ENCODE measurements at places on chromosomes 5 and 9.

DNA sequence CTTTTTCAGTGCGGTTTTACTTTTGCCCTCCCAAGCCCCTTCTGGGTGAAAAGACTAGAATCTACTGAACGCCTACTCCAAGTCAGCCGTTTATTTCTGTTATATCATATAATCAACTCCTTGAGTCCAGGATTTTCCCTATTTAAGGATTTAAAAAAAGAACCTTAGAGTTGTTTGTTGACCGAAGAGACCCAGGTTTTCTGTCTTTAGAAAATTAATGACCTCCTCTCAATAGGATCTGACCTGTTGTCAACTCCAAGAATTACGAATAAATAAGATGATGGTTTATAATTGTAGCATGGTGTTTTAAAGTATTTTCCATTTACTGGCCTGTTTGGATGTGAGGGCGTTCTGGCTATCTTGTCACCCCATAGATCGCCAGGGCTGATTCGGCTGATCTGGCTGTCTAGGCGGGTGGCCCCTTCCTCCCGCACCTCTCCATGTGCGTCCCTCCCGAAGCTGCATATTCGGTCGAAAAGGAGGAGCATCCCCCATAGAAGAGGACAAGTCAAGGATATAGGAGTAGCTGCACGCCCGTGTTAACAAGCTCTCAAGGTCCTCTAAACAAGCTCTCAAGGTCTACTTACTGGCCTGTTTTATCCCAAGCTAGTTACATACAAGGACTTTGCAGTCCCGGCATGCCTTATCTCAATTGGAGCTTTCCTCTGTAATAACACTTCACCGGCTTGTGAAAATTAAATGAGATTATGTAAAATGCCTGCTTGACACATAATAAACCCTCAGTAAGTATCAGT, 1.1 kb upstream of the UBAP2 start:
- DNase-seq, result peak; percentile 28

DNA sequence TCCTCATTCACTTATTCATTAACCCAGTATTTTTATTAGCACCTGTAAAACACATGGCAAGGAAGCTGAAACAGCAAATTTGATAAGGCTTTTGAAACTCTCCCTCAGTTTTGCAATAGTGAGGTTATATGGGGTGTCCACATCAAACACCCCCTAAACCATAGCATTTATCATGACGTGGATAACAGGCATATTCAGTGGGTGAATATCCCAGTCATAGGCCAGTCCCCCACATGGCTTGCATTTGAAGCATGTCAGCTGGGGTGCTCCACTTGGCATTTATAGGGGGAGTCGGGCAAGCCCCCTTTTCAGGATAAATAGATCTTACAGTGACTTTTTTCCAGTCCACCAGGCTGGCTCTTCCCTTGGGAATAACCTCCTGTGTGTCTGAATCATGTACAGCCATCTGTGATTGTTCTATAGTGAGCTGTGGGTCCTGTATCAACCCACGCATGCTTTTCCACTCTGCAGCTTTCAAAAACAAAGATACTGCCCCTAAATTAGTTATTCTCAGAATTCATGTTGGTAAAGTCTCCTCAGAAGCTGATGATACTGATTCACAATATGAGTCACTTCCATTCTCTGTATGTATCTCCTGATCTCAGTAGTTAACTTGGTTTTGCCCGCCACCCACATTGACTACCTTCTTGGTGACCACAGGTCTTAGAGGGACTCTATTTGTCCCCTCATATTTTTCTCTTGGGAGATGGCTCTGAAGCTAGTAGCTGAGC, 84.4 kb upstream of the SPIN1 start:
- DNase-seq, result no peak

- no peak for DNase-seq
Measured at GRCh38 chr5:135447298-135447929, at the start of gene DCANP1. Gene DCANP1, minus strand, starts transcription at chr5:135447348. Its CDS starts 240 bp downstream, at chr5:135447108.

DNA sequence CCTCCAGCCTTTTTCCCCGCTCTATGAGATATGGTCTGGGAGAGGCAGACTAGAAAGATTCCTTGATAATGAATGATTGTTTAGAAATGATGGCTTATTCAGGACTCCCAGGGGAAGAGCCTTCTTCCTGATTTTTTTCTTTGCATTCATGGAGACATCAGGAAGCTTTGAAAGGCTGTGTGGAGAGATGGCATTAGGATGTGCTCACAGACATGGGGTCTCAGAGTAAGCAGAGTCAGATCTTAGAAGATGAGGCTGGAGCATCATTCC, 37.1 kb downstream of the PPARGC1B start:
- DNase-seq, result no peak

GRCh38 chr9:86512929-86513328, 158.7 kb upstream of the TUT7 start:
- no peak for DNase-seq

DNA sequence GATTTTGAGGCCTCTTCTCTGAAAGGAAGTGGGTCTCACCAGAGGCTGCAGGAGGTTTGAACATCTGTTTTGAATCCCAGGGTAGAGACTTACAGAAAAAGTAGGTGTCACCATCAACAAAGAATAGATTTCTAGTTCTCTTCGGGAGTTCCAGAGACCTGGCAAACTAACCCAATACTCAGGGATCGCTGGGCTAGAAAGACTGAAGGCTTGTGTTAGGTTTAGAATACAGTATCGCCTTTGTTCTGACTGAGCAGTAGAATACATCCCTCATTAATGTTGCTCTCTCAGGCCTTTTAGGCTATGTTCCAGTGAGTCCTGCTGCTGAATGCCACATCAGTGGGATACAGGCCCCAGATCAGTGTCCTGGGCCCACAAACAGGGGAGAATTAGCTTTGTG, 27.2 kb downstream of the RUSC2 start:
- no peak for DNase-seq

DNA sequence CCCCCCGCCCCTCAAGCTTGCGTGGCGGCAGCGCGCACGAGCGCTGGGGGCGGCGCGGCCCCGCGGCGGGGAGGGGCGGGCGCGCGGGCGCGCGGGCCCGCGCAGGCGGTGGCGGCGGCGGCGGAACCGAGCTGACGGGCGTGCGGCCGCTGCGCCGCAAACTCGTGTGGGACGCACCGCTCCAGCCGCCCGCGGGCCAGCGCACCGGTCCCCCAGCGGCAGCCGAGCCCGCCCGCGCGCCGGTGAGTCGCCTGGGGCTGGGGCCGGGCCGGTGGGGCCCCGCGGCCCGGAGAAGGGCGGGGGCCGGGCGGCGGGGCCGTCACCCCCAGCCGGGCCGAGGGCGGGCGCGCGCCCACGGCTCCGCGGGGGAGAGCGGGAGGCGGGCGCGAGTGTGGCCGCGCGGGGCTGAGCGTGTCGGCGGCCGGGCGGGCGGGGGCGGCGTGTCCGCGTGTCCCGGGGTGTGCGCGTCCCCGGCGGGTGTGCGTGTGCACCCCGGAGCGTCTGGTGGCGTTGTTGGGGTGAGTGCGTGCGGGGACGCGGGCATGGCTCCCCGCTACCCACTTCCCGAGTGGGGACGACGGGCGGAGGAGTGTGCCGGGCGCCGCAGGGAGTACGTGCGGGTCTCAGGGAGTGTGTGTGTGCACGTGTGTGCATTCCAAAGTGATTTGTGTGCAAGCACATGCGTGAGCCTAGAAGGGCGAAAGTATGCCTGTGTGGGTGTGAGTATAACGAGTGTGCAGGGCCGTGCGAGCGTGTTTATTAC, at the start of gene NEK6:
Gene NEK6 (plus strand): TSS at position 106 of the 763 bp plus-strand sequence. CDS start 44,016 bp downstream, outside the sequence.
- DNase-seq, result no peak

- DNase-seq, result no peak
Measured at GRCh38 chr5:40258222-40258621, 421.5 kb upstream of the PTGER4 start.

DNA sequence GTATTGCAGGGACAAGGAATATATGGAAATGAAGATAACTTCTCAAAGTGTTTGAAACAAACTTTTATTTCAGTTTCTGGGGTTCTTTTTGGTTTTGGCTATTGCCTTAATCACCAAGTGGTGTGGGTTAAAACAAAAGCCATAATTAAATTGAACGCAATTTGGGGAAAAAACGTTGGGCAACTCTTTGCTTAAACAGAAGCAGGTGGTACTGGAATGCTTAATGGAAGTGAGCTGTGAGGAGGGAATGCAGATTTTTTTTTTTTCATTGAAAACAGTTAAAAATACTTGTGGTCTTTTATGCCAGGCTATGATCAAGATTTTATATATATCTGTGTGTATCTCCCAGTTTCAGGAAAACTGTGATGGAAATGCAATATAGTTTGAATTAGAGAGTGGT, 195.7 kb upstream of the TUT7 start:
- DNase-seq, result no peak

GRCh38 chr5:141781910-141782309, 96.3 kb downstream of the PCDH1 start:
- DNase-seq, result no peak

GRCh38 chr5:6899221-6899620, 186.0 kb downstream of the TENT4A start:
- no peak for DNase-seq

DNA sequence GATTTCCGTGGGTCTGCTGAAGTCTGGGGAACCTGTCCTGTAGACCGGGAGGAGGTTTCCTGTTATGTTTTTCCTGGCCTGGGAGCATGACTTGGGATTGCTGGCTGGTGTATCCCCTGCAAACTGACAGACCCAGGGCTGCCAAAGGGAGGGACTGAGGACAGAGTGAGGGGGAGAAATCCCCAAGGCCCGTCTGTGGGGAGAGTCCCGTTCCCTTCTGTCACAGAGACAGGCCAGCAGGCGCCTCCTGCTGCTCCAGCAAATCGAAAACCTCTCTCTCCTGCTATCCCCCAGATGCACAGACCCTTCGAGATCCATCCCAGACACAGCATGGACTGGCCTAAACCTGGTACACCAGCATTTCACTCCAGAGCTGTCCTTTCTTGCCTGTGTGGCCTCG, 56.2 kb upstream of the ALDH1B1 start:
- DNase-seq, result no peak

DNA sequence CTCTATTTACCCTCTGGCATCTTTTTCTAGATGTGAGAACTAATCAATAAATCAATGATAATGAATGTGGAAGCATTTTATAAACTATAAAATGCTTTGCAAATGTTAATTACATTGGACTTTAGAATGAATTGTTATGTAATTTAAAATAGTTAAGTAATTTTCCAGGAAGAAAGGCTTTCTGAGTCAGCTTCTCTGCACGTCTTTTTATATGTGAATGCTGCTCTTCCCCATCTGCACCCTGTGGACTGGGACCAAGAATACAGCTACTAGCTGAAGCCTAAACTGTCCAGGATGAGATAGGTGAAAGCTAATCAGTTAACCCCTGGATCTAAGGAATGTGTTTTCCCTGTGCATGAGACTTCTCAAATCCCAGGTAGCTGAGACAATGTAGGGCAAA, 292.9 kb downstream of the NR3C1 start:
- DNase-seq, result no peak

DNA sequence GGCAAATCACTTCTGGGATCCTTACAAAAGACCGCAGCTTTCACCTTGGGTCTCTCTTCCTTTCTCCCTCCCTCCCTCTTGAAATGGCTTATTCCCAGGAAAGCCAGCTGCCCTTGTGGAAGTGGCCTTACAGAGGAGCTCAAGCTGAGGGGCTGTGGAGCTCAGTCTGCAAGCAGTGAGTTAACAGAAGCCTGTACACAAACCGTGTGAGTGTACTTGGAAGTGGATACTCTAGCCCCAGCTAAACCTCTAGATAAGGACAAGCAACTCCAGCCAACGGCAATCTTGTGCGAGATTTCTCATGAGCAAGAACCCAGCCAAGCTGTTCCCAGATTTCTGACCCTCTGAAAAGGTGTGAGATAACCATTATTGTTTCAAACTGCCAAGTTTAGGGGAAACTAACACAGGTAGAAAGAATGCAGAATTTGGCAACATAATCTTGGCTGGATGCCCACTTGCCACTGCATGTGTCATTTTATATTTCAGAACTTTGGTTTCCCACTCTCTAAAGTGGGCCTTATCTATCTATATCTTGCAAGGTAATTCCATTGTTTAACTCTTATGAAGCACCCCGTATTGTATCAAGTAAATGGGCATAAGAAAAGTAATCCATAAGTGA, 85.6 kb downstream of the CDH18 start:
- DNase-seq, result no peak

DNA sequence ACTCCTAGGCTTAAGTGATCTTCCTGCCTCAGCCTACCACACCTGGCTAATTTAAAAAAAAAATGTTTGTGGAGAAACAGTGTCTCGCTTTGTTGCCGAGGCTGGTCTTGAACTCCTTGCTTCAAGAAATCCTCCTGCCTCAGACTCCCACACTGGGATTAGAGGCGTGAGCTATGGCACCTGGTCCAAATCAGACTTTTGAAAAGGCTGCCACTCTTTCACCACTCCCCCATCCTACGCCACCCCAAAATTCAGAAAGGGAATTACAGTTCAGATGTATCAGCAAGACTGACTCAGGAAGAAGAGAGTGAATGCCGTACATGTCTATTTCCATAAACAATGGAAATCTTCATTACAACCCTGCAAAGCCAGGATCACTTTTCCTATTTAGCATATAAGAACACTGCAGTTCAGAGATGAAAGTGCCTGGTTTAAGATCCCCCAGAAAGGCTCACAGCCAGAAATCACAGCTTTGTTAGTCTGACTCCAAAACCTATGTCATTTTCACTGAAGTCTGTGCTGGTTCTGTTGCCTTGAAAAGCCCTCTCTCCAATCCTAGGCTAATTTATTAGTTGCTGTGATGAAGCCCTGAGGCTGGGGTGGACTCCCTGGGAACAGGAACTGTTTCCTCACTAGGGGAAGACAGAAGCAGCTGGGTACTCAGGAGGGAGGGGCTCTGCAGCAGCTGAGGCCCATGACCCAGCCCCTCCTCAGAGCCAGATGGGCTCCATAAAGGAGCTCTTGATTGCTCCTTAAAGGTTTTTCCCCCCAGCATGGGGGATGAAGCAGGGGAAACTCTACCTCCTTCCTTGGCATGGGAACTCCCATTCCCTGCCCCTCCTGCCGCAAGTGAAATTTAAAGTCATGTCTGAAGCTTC, 3.1 kb downstream of the FBLL1 start:
- no peak for DNase-seq

GRCh38 chr5:136205061-136205702, 12.2 kb upstream of the SMIM32 start:
- no peak for DNase-seq

GRCh38 chr9:79637177-79637925, 65.6 kb downstream of the TLE4 start:
- DNase-seq, result no peak

- no peak for DNase-seq
Measured at GRCh38 chr5:4845221-4845620, 294.9 kb upstream of the ADAMTS16 start.

GRCh38 chr5:150606476-150606875, 34.0 kb upstream of the SYNPO start:
- no peak for DNase-seq

DNA sequence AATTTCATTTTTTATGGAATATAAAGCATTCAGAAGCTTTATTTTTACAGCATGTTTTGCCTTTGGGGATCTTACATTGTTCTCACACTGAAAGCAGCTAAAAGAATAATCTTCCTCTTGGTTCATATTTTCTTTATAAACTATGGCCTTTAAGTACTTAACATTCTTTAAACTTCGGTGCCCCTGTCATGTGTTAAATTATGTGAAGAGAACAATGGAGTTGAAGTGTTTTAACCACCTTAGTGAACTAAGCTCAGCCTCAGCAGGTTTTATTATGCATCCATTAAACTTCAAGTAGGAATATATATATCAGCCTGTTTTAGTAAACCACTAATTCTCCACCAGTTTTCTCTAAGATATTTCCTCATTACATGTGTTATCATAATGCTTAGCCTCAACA, 371.4 kb upstream of the CDH18 start:
- no peak for DNase-seq
